Hepatocyte (in vitro differentiated cells): ENCODE measurements at places on chromosomes 1 and 21. TPM values are rescaled to one million over a fixed set of nuclear protein-coding genes. Genes with fewer than 3 reads are reported as not detected.
A peak's percentile ranks its signal among the peaks of the same experiment; 100 is the strongest.

DNA sequence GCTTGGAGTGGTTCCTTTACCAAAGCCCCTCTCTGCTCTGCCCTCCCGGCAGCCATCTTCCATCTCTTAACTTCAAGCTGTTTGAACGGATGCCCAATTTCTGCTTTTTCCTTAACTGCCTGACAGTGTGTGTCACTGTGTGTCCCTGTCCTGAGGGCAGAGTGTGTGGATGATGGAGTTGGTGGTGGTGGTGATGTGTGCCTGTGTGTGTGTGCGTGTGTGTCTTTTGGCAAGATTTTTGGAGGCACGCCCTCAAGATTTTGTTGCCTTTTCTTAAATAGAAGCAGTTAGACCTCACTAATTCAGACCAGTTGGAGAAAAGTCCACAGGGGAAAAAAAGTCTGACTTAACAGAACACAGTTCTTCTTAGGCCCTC lies 30.3 kb downstream of the SERTAD4 start:
- no peaks in the 10 kb centered on the region for H3K36me3 ChIP-seq
- no peak for DNase-seq
- H3K4me1 ChIP-seq = peaks cover 9% of the 10 kb centered on the region
- no peaks in the 10 kb centered on the region for H3K27me3 ChIP-seq
- no peak overlapping the region for H3K4me3 ChIP-seq
- peak overlapping the region; percentile 90 for H3K27ac ChIP-seq

DNA sequence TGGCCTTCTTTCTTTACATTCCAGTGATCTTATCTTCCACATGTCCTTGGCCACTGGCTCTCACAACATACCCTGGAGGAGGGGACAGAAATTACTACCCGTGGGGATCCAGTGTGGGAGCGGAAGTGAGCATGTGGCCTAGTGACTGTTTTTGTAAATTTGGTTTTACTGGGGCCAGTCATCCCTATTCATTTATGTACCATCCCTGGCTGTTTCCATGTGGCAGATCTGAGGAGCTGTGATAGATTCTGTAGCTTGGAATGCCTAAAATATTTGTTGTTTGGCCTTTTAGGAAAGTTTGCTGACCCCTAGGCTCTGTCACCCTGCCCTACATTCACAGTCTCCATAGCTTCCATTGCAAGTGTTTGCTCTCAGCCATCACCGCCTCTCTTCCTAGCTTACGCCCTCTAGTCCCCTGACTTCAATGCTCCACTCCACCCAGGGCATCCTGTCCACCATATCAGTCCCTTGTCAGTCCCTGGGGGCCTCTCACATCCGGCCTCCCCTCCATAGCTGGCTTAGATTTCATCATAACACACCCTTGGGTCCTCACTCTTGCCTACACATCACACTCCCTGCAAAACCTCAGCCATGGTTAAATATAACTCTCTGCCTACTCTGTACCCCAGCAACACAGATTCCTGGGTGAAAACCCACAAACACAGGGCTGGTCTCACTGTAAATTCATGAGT lies 25.8 kb downstream of the DHCR24 start:
- H3K4me1 ChIP-seq = peaks cover 36% of the 10 kb centered on the region
- no peak for DNase-seq
- H3K4me3 ChIP-seq = no peak overlapping the region
- H3K36me3 ChIP-seq = no peaks in the 10 kb centered on the region
- H3K27ac ChIP-seq = peak overlapping the region; percentile 31

DNA sequence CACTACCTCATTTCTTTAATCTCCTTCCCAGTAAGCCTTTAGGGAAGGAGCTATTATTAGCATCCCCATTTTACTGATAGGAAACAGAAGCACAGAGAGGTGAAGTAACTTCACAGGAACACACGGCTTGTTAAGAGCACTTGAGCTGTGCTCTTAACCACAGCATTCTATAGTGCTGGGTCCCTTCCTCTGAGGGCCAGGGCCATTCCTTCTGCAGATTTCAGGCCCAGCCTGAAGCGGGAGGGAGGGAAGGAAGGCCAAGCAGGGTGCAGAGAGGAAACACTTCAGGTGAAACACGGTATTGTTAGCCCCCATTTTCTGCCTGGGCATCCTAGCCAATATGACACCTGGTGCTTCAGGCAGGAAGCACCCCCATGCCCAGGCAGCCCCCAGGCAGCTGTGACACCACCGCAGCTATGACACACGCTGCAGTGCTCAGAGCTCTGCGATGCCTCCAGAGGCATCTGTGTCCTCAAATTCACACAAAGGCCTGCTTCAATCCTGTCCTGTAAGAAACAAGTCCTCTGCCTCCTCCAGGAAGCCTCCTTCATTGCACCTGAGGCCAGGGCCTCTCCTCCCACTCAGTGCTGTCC lies 4.5 kb upstream of the EXTL1 start:
- no peak for DNase-seq
- no peak overlapping the region for H3K27ac ChIP-seq
- no peak overlapping the region for H3K4me3 ChIP-seq
- no peaks in the 10 kb centered on the region for H3K4me1 ChIP-seq

The ADAM30 gene
- not detected in 2 replicates for total RNA-seq

The MYOM3 gene
- total RNA-seq = 2.2 and 2.4 TPM in 2 replicates

DNA sequence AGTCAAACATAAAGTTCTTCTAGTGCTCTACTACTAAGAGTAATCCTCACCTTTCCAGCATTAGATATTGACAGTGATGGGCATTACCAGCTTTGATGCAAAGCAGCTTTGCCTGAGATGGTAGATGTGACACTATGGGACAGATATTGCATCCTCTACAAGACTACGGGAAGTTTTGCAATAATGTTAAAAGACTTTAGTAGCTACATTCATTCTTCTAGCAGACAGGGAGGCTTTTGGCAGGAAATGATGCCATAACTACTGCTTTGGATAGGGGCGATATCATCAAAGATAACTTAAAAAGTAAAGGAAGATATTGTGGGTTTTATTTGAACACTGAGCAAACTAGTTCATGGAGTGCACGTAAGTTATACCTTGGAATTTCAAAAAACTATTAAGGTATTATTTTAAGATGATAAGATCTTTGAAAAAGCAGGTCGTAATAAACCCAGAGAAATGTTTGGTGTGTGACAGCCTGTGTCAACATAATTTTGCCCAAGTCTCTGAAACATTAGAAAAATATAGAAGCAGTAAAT lies 368.3 kb upstream of the TMPRSS15 start:
- no peaks in the 10 kb centered on the region for H3K4me1 ChIP-seq
- no peaks in the 10 kb centered on the region for H3K36me3 ChIP-seq
- no peak overlapping the region for H3K27ac ChIP-seq
- no peak for DNase-seq
- H3K27me3 ChIP-seq = no peaks in the 10 kb centered on the region

GRCh38 chr1:206676499-206676898 lies 8.2 kb upstream of the MAPKAPK2 start:
- H3K4me3 ChIP-seq = no peak overlapping the region
- H3K4me1 ChIP-seq = peaks cover 22% of the 10 kb centered on the region
- no peaks in the 10 kb centered on the region for H3K27me3 ChIP-seq
- DNase-seq = no peak
- H3K27ac ChIP-seq = no peak overlapping the region
- no peaks in the 10 kb centered on the region for H3K36me3 ChIP-seq

- H3K36me3 ChIP-seq = no peaks in the 10 kb centered on the region
- no peak for DNase-seq
- H3K27me3 ChIP-seq = peaks cover 7% of the 10 kb centered on the region
- H3K4me1 ChIP-seq = no peaks in the 10 kb centered on the region
- H3K27ac ChIP-seq = no peak overlapping the region
Measured at GRCh38 chr1:214259353-214259977, 21.5 kb upstream of the SMYD2 start.

The PRRX1 gene
- total RNA-seq = 41.5 and 42.3 TPM in 2 replicates

The CAPZA1 gene
- 177 and 196 TPM in 2 replicates for total RNA-seq

DNA sequence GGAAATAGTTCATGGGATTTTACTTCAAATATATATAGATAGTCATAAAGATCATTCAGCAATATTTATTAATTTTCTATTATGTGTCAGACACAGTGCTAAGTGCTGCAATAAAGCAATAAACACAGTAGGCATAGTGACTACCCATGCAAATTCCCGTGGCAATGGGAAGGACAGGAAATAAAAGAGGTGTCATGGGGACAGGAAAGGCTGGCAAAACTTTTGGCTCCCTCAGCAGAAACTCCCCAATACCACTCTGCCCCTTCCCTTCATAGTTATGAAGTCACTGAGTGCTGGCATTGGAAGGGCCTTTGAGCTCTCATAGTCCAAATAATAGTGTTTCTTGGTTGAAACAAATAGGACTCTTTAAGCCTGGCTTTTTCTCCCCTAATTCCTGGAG lies 104.4 kb upstream of the DPT start:
- no peak overlapping the region for H3K4me3 ChIP-seq
- H3K4me1 ChIP-seq = peaks cover 47% of the 10 kb centered on the region
- no peaks in the 10 kb centered on the region for H3K27me3 ChIP-seq

The TMEM63A gene
- total RNA-seq = 35.8 and 47.5 TPM in 2 replicates
